ENCODE measurements at places on chromosomes 7 and 10.
A peak's percentile ranks its signal among the peaks of the same experiment; 100 is the strongest.

DNA sequence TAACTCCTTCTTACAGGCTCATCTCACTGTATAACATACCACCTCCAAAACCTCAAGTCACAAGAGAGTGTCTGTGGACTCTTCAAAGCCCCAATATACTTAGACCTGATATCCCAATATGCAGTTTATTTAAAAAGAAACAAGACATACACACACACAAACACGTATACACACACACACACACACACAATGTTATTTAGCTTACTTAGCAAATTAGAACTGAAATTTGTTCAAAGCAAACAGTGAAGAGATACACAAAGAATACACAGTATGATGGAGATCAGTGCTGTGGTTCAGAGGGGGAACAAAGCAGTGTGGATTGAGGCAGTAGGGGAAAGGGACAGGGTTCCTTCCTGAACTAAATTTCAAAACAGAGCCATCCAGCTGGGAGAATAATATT is 807.2 kb downstream of the IPMK start:
- DNase-seq: no peak

- DNase-seq: peak; percentile 9
These were observed 130.3 kb upstream of the POT1 start for GRCh38 chr7:125059861-125060456.

DNA sequence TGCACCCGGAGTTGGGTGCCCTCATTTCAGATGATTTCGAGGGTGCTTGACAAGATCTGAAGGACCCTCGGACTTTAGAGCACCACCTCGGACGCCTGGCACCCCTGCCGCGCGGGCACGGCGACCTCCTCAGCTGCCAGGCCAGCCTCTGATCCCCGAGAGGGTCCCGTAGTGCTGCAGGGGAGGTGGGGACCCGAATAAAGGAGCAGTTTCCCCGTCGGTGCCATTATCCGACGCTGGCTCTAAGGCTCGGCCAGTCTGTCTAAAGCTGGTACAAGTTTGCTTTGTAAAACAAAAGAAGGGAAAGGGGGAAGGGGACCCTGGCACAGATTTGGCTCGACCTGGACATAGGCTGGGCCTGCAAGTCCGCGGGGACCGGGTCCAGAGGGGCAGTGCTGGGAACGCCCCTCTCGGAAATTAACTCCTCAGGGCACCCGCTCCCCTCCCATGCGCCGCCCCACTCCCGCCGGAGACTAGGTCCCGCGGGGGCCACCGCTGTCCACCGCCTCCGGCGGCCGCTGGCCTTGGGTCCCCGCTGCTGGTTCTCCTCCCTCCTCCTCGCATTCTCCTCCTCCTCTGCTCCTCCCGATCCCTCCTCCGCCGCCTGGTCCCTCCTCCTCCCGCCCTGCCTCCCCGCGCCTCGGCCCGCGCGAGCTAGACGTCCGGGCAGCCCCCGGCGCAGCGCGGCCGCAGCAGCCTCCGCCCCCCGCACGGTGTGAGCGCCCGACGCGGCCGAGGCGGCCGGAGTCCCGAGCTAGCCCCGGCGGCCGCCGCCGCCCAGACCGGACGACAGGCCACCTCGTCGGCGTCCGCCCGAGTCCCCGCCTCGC is at the start of gene EGFR:
TSS of gene EGFR (plus strand) at position 657 of the 830 bp plus-strand sequence. CDS start 261 bp downstream, outside the sequence.
- no peak for DNase-seq

DNA sequence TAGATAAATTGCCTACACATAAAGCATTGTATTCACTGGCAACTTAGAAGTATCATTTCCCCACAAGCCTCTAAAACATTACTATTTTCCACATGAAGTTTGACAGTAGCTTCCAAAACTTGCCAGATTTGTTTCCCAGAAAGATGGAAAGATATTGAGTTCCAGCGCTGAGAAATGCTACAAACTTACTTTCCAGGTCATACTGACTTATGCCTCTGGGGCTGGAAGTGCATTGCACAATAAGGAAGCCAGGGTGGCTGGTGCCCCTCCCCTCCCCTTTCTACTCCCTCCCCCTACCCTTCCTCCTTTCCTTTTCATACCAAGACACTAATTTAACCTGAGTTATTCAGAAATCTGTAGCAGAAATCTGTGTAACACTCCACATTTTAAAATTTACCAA is 212.6 kb downstream of the WDR37 start:
- DNase-seq: peak; percentile 10

GRCh38 chr7:67857698-67858097 is 861.1 kb downstream of the TYW1 start:
- no peak for DNase-seq

DNA sequence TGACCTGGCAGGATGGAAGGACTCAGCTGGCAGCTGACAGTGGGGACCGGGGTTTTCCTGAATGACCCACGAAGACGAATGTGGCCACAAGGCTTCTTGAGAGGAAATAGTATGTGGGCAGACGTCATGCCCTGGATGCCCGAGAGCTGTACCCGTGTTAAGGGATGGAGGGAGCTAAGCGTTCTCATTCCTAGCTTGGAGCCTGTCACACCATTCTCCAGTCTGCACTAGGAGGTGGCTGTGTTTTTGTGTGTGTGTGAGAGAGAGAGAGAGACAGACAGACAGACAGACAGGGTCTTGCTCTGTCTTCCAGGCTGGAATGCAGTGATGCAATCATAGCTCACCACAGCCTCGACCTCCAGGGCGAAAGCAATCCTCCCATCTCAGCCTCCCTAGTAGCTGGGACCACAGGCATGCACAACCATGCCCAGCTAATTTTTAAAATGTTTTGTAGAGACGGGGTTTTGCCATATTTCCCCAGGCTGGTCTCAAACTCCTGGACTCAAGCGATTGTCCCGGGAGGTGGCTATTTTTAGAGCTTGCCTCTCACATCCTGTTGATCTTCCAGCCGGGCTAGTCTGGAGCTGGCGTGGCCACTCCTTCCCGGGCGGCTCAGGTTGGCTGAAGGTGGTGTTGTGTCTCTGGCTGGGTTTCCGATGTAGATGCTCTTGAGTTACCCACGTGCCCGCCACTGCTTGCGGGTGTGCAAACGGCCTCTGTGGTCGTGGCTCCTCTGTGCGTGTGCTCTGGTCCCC is 2.1 kb downstream of the AMZ1 start:
- DNase-seq: no peak

- no peak for DNase-seq
These were observed 192.6 kb upstream of the LYZL2 start for GRCh38 chr10:30821994-30822692.

GRCh38 chr10:35336084-35336831 is at the start of gene CCNY:
Gene CCNY (plus strand): TSS chr10:35336509. CDS start chr10:35337054, 545 bp downstream.
- DNase-seq: peak; percentile 59

DNA sequence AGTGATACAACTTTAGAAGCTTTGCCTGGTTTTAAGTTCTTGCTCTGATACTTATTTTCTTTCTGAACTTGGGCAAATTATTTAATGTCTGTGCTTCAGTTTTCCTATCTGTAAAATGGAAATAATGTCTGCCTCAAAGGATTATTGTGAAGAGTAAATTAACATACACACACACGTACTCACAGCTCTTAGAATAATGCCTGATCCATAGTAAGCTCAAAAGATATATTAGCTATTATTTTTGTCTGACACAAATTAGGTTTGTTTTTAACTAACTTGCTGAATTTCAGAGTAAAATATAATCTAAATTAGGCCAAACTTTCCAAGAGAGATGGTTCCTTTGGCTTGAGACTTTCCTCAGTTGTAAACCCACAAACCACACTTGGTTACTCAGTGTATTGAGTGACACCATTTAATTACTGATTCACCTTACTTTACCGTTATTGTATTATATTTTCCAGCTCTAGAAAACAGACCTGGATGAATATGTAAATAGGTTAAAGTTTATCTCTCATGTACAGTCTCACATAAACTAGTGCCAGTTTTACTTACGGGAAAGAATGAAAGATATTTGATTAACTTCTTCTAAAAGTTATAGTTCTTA is 50.4 kb downstream of the VTI1A start:
- DNase-seq: no peak

GRCh38 chr7:25408876-25409275 is 180.6 kb upstream of the NPVF start:
- no peak for DNase-seq

DNA sequence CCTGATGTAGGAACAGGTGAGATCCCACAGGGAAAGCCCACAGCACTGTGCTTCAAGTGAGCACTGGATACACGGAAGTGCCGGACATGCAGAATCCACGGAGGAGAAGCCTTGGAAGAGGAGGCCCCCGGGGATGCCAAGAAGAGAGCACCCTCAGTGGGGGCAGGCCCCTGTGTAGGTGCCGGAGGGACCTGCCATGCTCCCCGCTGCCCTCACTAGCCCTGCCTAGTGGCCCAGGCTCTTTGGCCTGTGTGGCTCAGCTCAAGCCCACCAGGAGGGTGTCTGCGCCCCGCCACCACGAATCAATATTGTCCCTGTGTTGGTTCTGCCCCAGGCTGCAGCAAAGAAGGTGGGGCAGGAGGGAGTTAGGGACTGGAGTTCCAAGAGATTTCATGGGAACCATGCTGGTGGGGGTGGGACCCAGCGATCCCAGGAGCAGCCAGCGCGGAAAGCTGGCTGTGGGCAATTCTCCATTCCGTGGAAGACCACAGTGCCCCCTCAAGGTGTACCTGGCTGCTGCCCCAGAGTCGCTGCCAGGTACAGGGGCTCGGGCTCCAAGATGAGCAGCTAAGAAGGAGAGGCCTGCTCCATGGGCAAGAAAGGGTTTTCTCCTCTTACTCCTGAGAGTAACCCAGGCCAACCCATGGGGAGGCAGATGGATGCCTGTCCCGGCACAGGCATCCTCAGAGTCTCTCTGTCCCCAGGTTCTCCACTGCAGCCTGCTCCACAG is 34.9 kb upstream of the LEP start:
- no peak for DNase-seq

GRCh38 chr10:131181456-131181855 is 130.1 kb downstream of the TCERG1L start:
- DNase-seq: no peak

- DNase-seq: no peak
These were observed 30.6 kb upstream of the TAX1BP1 start for GRCh38 chr7:27709137-27710075.

DNA sequence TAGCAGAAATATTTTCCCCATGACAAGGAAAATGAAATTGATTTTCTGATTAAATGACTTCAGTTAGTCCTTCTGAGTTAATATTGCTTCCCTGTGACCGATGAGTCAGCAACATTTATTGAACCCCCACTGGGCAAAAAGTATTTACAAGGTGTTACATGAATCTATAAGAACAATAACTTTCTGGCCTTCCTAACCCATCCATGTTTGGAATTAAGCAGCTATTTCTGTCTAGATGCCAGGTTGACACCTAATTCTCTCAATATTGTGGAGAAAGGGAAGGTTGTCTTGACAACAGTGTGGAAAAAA is 112.9 kb upstream of the JAZF1 start:
- DNase-seq: no peak

GRCh38 chr10:13173616-13174015 is 12.3 kb downstream of the MCM10 start:
- no peak for DNase-seq

DNA sequence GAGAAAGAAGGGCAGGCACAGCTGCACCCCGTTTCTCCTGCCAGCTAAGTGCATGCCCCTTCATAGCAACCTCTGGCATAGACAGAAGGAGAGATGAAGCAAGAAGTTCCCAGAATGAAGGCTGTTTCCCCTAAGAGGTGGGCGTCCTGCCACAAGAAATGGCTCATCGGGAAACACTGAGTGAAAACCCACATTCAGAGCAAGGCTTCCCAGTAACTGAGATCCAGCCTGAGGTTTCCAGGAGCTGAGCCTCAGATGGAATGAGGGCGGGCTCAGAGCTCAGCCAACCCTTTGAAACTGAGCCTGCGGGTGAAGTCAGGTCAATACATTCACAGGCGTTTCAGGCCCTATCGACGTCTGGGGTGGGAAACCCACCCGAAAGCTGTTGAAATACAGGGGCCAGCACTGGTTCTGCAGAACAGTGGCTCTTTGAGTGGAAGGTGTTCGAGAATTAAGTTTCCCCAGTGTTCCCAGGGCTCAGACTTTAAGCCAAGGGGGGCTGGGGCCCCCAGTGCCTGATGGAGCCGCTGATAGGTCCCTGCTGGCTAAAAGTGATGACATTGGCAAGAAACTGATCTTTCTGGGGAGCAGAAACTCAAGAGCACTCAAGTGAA is 510.2 kb downstream of the RPS24 start:
- DNase-seq: no peak

DNA sequence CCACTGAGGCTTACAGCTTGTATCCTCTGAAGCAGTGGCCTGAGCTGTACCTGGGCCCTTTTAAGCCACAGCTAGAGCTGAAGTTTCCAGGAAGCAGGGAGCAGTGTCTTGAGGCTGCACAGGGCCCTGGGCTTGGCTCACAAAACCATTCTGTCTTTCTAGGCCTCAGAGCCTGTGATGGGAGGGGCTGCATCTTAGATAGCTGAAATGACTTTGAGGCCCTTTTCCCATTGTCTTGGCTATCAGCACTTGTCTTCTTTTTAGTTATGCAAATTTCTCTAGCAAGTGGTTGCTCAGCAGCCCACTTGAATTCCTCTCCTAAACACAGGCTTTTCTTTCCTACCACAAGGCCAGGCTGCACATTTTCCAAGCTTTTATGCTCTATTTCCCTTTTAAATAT is 864.2 kb downstream of the REEP3 start:
- DNase-seq: no peak

- DNase-seq: no peak
These were observed 13.1 kb downstream of the PLCE1 start for GRCh38 chr10:94006591-94007550.

DNA sequence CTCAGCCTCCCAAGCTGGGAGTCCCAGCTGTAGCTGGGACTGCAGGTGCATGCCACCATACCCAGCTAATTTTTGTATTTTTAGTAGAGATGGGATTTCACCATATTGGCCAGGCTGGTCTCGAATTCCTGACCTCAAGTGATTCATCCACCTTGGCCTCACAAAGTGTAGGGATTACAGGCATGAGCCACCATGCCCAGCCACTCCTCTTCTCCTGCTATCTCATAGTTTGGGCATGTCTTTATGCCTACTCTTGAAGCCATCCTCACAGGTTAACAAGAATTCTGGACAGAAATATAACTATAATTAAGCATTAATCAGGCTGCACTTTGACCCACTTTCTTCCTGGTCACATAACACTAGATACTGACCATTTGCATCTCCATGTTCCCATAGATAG is 28.6 kb upstream of the C10orf67 start:
- DNase-seq: no peak

DNA sequence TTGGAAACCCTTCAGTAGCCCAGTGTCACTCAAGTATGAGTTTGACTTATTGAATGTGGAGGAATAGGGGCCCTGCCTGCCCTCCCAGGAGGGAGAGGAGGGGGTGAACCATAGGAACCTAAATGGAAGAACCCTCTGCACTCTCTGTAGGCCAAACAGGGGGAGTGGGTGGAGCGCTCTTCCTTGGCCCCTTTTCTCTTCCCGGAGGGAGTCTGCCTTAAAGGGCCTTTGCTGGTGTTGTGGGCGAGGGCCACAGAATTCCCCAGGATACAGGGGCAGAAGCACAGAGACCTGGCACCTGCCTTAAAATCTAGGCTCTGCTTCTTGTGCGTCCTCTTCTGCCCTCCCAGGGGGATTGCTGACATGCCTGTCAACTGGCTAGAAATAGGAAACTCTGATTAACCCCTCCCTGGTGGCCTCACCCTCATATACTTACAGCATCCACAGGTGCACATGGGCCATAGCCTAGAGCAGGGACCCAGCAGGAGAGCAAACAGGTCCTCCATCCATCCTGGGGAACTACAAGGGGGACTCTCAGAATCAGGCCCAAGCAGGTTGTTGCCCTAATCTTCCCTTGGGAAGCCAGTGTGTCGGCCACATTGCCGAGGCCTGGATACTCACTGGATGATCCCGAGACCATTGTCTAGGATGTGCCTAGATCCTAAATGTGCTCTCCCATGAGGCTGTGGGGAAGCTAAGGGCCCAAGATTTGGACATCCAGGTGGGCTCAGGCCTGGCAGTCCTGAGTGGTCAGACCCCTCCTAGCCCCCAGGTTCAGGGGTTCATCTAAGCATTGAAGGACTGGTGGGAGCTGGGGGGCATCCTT is 3.4 kb downstream of the TRIM8 start:
- DNase-seq: no peak

Data from KBM-7 (cell line).